Activated effector memory CD4-positive, alpha-beta T cell treated with Interleukin-2 at 50 U/mL for 16 hours (primary cell): ENCODE measurements at places on chromosomes 2 and 18.

DNA sequence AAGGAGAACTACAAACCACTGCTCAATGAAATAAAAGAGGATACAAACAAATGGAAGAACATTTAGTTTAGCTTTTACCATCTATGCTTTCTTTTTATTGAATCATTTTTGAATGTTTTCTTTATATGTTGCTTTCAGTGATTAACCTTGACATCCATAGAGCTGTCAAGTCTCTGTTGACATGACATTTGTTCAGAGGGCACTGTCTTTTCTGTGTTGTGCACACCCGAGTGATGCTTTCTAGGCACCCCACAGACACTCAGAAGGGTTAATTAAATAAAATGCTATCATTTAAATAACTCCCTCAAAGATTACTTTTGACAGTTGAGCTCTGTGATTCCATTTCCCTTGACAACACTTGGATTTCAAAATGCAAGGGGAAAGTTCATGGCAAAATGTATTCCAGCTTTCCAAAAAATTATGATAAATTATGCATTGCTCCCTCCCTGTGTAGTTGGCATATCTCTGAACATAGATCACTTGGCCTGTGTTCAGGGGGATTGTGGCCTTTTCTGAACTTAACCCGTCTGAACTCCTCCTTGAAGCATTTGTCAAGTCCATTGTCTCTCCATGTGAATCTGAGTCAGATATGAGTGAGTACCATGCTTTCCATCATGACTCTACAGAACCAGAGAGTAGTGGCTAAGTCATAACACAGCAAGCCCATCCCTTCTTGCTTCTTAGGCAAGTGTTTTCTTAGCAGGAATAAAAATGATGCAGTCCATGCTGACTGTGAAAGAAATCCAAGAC is 372.6 kb downstream of the RPRM start:
- no peak for DNase-seq

DNA sequence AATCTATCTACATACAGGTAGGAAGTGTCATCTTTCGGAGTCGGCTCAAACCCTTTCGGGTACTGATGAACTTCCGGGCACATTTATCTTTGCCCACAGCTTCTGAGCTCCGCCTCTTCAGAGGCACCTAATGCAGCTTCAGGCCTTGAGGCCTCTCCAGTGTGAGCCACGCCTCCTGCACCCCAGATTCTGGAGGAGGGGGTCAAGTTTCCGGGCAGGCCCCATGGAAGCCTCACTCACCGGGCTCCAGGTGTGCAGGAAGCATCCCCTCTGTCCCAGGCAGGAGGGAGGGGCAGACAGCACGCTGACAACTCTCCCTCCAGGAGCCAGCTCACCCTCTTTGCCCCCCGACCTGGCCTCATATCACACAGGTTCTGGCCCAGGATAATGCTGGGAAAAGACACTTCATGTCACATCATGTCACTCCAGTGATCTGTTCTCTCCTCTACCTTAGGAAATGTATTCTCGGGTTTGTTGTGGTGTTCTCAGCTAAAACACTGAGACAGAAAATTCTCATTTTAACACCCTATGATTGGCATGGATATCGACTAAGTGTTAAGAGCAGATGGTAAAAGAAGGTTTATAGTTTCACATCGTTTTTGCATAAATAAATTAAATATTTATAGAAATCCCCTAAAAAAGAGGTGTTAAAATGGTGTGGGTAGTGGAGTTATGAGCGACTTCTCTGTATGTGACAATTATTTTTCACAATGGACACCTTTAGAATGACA is 46.2 kb upstream of the COPS8 start:
- no peak for DNase-seq

- DNase-seq = no peak
Measured at GRCh38 chr2:205188239-205189138, 493.8 kb upstream of the NRP2 start.

DNA sequence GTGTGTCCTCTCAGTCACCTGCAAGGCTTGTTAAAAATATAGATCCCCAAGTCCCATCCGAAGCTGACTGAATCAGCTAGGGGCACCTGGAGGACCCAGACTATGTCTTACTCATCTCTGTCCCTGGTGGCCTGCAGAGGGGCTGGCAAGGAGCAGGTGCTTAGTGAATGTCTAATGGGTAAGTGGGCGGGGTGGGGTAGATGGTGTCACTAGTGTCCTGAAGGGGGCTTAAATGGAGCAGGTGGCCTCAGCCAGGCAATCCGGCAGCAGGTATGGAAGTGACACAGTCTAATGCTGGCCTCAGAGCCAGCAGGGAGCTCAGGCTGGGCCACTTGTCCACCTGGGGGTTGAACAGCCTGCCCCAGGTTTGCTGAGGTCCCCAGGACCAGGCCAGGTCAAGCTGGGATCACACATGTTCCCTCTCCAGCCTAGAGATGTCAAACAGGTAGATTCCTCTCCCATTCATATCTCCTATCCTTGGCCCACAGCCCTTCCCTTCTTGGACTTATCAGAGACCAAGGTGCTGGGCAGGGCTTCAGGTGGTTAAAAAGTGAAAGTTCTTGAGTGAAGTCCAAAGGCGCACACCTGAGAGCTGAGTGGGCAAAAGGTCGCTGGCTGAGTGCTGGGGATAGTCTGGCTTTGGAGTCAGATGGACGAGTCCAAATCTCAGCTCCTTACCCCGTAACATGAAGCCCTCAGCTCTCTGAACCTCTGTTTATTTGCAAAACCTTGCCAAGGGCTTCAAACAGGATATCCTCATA is 1.7 kb downstream of the STEAP3 start:
- no peak for DNase-seq

DNA sequence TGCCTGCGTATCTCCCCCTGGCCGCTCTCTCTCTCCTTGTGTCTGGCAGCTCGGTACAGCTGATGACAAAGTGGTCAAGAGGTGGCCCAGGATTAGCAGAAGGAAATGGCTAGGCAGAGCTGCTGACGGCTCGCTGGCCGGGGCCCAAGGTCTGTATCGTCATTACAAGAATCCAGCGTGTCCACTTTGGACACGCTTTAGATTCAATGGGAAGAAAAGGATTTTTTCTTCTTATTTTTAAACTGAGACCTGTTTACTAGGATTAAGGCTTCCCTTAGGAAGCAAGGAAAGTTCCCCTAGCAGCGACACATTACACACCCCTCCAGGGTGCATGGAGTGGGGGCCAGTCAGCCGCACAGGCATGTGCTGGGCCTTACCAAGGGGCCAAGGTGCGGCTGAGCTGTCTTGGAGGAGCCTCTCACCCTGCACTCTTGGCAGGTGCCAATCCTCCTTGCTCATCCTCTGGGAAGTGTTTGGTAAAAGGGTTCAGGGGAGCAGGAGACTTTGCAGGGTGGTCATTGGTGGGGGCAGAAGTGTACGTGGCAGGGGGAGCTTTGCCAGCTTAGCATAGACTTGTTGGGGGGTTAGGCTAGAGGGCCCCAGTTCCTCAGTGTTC is 76.8 kb downstream of the POLR1A start:
- DNase-seq = no peak

GRCh38 chr2:1755436-1756191 is 11.3 kb upstream of the PXDN start:
- no peak for DNase-seq

GRCh38 chr2:64945973-64946768 is 43.0 kb upstream of the SLC1A4 start:
- peak; percentile 40 for DNase-seq

DNA sequence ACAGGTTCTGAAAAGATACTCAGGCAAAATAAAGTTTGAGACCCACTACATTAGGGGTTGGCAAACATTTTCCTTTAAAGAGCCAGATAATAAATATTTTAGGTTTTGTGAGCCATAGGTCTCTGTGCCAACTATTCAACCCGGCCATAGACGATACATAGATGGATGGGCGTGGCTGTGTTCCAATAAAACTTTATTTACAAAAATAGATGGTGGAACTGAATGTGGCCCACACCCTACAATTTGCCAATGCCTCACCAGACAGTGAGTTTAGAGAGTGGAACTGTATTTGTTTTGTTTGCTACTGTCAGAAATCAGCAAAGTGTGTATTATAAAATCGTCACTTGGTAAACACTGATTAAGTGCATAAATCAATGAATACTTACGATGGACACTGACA is 78.0 kb downstream of the ACKR3 start:
- DNase-seq = no peak

DNA sequence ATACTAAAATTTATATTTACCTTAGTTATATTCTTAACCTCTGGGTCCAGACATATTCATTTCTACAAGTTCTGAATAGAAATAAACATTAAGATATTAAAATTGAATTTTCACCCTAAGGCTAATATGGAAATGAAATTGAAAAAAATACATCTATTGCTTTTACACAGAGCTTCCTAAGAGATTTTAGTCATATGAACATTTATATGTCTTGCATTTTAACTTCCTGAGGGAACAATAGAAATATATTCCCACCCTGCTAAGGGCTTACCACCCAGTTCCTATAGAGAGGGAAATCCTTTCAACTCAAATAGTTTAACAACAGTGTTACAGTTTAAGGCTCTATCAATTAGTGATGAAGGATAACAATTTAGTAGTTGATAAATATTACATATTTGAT is 60.5 kb downstream of the SOCS6 start:
- DNase-seq = no peak

GRCh38 chr2:122639176-122639575 is 883.7 kb downstream of the TSN start:
- DNase-seq = no peak

GRCh38 chr2:57204364-57204763 is 842.2 kb upstream of the VRK2 start:
- no peak for DNase-seq

GRCh38 chr2:43521568-43521967 is 74.3 kb downstream of the THADA start:
- DNase-seq = no peak

- DNase-seq = no peak
Measured at GRCh38 chr2:178173657-178174056, 20.7 kb upstream of the OSBPL6 start.

- peak; percentile 13 for DNase-seq
Measured at GRCh38 chr18:13382366-13382953, 163.9 kb downstream of the LDLRAD4 start.

DNA sequence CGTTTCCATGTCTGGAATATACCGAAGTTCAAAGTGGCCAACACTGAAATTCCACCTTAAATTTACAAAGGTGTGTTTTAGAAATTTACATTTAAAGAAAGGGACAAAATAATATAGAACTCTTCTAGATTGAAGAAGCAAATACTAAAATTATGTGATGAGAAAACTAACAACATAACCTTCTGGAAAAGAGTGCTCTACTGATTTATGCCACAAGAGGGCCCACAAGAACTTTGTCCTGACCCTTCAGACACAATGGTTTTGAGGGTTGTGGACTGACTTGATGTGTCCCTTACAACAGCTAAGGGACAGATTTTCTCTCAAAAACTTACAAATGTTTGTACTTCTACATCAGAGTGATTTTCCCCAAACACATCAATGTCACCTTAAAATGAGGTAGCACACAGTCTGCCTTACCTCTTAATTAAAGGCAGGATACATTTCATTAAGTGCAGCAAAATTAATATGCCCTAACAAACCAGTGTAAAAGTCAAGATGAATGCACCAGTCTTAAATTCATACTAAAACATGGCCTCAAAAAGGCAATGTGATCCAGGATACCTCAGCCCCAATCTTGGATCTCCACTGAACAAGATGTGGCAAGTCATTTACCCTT is 36.2 kb downstream of the EIF2AK3 start:
- DNase-seq = no peak

- DNase-seq = no peak
Measured at GRCh38 chr18:42706618-42707017, 408.9 kb downstream of the RIT2 start.

- DNase-seq = no peak
Measured at GRCh38 chr2:140275427-140275826, 1495.2 kb upstream of the NXPH2 start.

- peak; percentile 25 for DNase-seq
Measured at GRCh38 chr18:48663931-48664847, 125.4 kb downstream of the CTIF start.

DNA sequence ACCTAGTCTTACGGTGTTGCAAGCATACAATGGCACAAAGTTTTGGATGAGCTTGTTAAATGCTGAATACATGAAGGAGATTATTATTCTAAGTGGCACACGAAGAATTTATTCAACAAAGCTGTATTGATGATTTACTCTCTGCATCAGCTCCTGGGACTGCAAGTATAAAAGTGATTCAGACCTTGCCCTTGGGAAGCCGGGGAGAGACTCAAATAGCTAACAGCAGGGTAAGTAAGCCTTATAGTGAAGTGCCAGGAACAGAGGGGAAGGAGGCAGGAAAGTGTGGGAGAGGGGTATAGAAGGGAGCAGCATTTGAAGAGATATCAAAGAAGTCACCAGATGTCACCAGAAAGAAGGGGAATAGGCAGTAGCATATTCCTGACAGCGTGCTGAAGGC is 115.4 kb downstream of the MCFD2 start:
- DNase-seq = no peak

GRCh38 chr18:11808001-11808855 is 43.0 kb upstream of the CHMP1B start:
- DNase-seq = no peak

GRCh38 chr2:132965460-132965859 is 295.5 kb upstream of the LYPD1 start:
- no peak for DNase-seq

DNA sequence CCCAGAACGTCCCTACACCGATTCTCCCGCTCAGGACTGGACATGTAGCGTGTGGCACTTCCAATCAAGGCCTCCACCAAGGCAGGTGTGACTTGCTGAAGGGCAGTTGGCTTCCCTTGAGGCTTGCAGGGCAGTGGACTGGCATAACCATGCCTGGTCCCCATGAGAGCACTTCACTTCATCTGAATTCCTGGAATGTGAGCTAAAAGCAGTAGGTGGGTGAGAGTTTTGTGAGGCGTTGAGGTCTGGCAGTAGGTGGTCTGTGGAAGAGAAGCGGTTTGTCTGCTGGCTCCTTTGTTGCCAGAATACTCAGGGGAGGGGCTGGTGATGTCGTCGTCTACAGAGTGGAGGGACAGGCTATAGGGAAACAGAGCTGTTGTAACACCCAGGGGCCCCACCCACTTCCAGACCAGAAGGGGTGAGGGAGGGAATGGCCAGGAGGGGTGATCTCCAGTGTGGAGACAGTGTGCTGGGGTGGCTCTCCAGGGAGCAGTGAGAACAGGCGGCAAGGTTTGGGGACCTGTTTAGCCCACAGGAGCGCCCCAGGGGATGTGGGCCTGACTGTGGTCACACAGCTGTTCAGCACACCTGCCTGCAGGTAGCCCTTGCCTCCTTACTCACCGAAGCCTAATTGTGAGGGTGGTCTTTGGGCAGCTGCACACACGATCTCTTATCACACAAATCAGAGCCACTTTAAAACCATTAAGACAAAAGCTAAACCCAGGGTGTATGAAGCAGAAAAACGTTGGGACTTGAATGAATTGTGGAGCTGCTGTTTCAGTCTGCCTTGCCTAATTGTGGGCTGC is 21.5 kb upstream of the ALKAL2 start:
- DNase-seq = no peak

DNA sequence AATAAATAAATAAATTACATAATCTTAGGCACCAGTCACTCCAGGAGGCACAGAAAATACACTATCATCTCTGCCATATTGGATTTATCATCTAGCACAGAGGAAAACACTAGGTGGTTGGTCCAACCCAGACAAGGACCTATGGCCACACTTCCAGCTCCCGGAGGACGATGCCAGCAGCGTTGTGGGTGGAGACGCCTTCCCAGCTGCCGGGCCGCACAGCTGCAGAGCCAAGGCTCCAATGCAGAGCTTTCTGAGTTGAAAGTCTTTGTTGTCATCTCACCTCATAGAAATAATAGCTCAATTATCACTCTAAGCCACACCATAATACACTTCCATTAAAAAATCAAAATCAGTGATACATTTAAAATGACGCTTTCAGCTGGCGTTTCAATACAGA is 457.1 kb upstream of the SALL3 start:
- no peak for DNase-seq

- DNase-seq = no peak
Measured at GRCh38 chr2:45354776-45355175, 256.3 kb downstream of the SRBD1 start.

GRCh38 chr18:59675346-59675745 is 21.9 kb downstream of the CCBE1 start:
- DNase-seq = no peak
